ENCODE measurements at places on chromosomes 2 and 18.

DNA sequence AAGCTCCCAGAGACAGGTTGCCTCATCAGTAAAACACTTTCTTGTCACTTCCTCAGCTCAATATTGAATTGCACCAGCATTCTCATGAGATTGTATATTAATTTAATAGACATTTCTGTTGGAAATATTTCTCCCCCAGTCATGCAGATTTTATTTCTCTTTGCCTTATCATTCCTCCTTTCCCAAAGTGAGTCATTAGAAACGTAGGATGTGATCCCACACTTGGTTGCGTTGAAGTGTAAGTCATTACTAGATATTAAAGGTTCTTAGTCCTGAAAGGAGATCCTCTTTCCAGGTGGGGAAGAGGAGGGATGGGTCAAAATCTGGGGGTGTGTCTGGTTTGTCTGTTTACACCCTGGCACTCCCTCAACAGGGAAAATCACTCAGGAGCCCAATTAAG is 438.2 kb downstream of the SLC4A3 start:
- DNase-seq = no peak

DNA sequence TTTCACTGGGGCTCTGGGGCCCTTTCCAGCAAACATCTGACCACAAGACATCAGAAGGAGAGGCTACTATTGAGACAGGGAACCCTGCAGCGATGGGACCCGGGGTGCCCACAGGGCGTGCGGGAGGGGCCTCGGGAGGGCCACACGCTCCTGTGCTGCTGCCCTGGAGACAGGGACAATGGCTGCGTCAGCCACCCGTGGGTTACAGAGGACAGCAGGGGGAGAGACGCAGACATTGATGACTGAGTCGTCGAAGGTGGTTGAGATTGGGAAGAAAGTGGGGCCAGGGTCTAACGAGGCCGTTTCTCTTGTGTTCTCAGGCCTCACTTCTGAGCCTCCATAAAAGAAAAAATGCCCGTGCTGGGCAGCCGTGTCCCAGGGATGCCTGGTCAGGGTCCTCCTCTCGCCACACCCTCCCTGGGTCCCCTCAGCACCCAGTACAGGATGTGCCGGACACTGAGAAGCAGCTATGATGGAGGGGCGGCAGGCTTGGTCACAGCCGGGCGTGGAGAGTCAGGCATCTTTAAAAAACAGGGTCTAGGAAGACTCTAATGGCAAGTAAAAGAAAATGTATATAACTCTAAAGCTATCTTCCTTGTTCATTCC is 73.9 kb downstream of the NDUFA10 start:
- DNase-seq = no peak

DNA sequence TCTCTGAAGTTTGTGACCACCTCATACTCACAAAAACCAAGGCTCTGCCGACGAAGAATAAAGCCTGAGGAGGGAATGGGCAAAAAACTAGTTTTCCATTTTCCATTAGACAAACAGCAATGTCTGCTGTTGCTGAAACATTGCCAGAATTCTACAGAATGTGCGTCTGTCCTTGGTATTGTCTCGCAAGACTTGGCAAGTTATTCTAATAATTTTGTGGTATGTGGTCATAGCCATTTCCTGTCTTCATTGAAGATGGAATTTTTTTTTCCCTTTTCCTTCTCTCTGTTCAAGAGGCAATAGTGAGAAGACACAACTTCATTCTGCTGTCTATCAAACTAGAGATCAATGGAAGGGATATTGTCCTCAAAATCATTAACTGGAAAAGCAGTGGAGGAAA is 296.1 kb downstream of the RND3 start:
- no peak for DNase-seq

DNA sequence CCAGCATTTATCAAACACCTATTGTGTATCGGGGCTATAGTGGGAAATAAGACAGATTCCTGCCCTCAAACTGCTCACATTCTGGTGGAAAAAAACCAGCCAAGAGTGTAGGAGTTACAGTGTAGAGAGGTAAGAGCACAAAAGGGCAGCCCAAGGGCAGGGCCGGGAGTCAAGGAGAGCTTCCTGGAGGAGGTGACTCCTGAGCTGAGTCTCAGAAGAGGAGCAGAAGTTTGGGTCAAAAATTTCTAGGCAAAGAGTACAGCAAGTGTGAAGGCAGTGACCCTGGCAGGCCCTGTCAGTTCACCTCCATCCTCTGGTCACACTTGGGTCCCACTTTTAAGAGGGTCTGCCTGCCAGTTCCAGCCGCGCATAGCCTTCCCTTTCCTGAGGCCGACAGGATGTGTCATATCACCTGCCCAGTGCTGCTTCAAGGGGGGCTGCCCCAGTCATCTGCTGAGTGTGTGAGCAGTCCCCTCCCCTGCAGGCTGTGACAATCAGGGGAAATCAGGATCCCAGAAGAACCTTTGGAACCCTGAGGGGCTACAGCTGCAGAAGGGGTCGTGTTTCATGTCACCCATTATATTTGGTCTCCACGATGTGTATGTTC is 118.4 kb downstream of the GLI2 start:
- DNase-seq = no peak

GRCh38 chr2:12501469-12502158 is 215.1 kb upstream of the TRIB2 start:
- peak; percentile 36 for DNase-seq

- DNase-seq = no peak
Measured at GRCh38 chr2:232659359-232659758, 26.0 kb downstream of the EFHD1 start.

- DNase-seq = no peak
Measured at GRCh38 chr2:41966920-41967319, 80.9 kb upstream of the PKDCC start.

GRCh38 chr18:38077229-38077628 is 511.6 kb upstream of the CELF4 start:
- no peak for DNase-seq

DNA sequence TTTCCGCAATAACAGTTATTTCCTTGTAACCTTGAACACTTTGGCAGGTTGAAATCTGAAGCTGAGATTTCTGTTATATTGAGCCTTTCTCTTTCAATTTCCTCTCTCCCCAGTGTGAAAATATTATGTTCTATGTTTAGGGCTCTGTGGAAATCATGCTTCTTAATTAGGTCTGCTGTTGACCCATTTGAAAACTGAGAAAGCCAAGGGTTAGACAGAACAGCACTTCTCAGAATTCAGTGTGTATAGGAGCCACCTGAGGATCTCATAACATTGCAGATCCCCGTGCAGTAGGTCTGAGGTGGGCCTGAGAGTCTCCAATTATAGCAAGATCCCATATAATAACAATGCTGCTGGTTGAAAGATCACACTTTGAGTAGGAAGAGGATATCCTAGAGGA is 230.2 kb upstream of the NT5C1B start:
- DNase-seq = no peak

- no peak for DNase-seq
Measured at GRCh38 chr2:175883586-175884194, 118.4 kb downstream of the LNPK start.

- no peak for DNase-seq
Measured at GRCh38 chr2:47782381-47782670, 619 bp upstream of the MSH6 start.

DNA sequence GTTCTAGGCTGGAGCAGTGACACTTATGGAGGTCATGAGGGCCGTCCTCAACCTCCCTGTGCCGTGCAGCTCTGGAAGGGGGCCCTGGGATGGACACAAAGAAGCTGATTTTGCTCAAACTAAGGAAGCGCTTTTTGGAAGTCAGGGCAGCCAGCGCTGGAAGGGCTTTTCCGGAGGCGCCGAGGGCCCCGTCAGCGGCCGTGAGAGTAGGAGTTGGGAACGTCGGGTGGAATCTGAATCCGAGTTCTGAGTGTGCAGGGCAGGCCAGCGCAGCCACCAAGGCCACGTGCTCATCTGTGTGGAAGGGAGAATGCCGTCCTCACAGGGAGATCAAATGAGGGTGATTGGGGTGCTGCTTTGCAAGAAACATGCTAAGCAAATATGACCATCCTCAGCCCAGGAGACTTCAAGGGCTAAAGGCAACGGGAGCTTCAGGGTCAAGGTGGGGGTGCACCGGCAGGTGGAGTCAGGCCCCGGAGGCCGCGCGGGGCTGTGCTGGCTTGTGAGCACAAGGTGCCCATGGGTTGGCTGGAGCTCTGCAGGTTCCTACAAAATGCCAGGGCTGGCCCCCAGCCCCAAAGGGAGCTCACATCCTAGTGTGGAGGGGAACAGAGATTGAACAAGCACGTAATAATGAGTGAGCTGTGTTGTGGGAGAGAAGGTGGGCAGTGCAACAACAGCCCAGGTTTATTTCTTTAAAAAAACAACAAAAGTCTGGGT is 70.4 kb upstream of the HPCAL1 start:
- DNase-seq = no peak

GRCh38 chr18:37218022-37218590 is 347.5 kb downstream of the CELF4 start:
- DNase-seq = no peak
